ENCODE measurements at places on chromosomes 11 and 22. TPM values are rescaled to one million over a fixed set of nuclear protein-coding genes. Genes with fewer than 3 reads are reported as not detected.

Gene KRTAP5-9
- not detected for total RNA-seq

Gene FADS3
- total RNA-seq = 89.6 TPM

Gene MISFA
- total RNA-seq = not detected

Gene ZFTA
- 32.3 TPM for total RNA-seq

Gene C11orf42
- total RNA-seq = not detected

Gene CCDC34
- total RNA-seq = 2.7 TPM

Gene C11orf16
- total RNA-seq = not detected

Gene OR8D4
- total RNA-seq = not detected

Gene NELL1
- total RNA-seq = not detected

Gene CTTN
- total RNA-seq = 194 TPM

Gene SPI1
- total RNA-seq = not detected

Gene PHF21B
- total RNA-seq = not detected

Gene OR52A1
- not detected for total RNA-seq

Gene TEX12
- total RNA-seq = 0.31 TPM

Gene RFPL3
- total RNA-seq = not detected

Gene TBX10
- not detected for total RNA-seq

Gene EIF3M
- 436 TPM for total RNA-seq

Gene APOBEC3F
- total RNA-seq = 6.0 TPM

Gene OTOG
- total RNA-seq = not detected

Gene DBX1
- not detected for total RNA-seq

Gene CABP7
- not detected for total RNA-seq

Gene OR8G1
- not detected for total RNA-seq

Gene OVOL1
- not detected for total RNA-seq
